ENCODE measurements at places on chromosomes 1 and 21. TPM values are rescaled to one million over a fixed set of nuclear protein-coding genes. Genes with fewer than 3 reads are reported as not detected.

The SPRR2B gene
- total RNA-seq: not detected

The TMEM81 gene
- total RNA-seq: 1.8 TPM

GRCh38 chr1:87930796-87931195, 602.1 kb downstream of the LMO4 start:
- no peak for DNase-seq
- no peaks in the 10 kb centered on the region for H3K4me1 ChIP-seq
- no peak overlapping the region for H3K27ac ChIP-seq
- no peaks in the 10 kb centered on the region for H3K36me3 ChIP-seq
- no peaks in the 10 kb centered on the region for H3K27me3 ChIP-seq
- H3K4me3 ChIP-seq: no peak overlapping the region

- no peaks in the 10 kb centered on the region for H3K36me3 ChIP-seq
- no peak overlapping the region for H3K4me3 ChIP-seq
- no peak overlapping the region for H3K27ac ChIP-seq
- H3K4me1 ChIP-seq: no peaks in the 10 kb centered on the region
Observed at GRCh38 chr1:47727051-47727696, 270.0 kb downstream of the TRABD2B start.

GRCh38 chr1:6546326-6546725, 8.0 kb downstream of the NOL9 start:
- H3K27me3 ChIP-seq: no peaks in the 10 kb centered on the region
- no peak overlapping the region for H3K27ac ChIP-seq
- no peak for DNase-seq
- H3K36me3 ChIP-seq: peaks cover 3% of the 10 kb centered on the region
